HuH-7 (cell line): ENCODE measurements at places on chromosomes 12 and 14.

DNA sequence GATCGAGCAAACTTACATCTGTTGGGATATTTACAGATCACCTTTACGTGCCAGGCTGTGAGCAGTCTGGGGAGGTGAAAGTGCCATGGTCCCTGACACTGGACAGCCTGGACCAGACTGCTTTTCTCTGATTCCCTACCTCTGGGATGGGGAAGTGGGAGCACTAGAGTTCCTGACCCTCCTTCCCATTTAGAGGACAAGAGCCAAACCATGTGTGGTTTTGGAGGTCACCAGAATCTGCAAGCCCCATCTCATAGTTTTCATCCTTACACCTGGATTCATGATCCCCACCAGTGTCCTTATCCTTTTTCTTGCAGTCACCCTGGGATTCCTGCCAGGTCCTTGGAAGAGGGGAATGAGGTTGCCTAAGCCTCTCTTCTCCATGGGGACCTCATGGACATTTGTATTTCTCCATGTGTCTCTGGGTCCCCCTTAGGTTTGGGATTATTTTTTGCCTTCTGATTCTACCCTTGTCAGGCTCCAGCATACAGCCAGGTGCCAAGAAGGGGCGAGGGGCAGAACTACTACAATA is 1.5 kb upstream of the WNT10B start:
- DNase-seq, result no peak

- no peak for DNase-seq
These were observed 307.3 kb downstream of the EGLN3 start for GRCh38 chr14:33643426-33644181.

DNA sequence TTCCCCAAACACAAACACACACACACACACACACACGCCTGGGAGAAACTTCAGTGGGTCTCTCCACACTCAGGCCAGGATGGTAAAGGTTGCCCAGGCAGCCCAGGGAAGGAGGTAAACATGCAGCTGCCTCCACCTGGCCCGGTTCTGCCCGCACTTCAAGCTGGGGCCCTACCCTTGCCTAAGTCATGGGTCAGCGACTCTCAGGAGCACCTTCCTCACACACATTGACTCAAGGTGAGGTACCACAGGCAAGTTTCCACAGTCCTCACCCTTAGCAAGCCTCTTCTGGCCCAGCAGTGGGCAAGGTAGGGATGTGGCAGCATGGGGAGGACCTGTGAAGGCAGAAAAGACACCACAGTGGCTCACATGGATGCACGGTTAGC is 14.1 kb upstream of the FAIM2 start:
- DNase-seq, result no peak

GRCh38 chr14:24256960-24257359 is 6.0 kb downstream of the TGM1 start:
- no peak for DNase-seq

DNA sequence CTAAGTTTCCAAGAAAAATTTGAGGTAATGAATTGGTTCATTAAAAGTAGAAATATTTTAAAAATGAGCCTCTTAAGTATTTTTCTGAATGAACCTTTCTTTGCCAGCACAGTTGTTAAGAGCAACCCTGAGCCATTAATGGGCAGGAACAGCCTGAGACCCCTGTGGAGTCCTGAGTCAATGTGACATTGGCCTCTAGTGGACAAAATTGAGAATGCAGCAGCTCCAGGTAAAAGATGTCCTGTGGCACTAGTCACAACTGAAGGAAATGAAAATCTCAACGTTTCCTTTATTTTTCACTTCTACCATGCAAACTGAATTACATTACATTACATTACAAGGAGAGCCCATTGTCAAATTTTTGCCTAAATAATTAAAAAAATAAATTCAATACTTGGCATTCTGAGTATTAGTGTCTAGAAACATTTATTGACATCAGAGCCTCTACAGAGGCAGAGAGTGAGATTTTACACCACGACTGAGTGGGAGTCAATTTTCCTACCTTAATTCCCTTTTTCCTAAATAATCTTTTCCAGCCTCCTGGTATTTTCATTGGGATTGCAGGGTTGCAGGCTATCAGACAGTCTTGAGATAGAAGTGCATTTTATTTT is 135.7 kb downstream of the PPM1H start:
- DNase-seq, result peak; percentile 85

- no peak for DNase-seq
These were observed 72.8 kb downstream of the RASSF8 start for GRCh38 chr12:26031318-26031717.

GRCh38 chr14:51382506-51382905 is 142.5 kb downstream of the TMX1 start:
- DNase-seq, result no peak

DNA sequence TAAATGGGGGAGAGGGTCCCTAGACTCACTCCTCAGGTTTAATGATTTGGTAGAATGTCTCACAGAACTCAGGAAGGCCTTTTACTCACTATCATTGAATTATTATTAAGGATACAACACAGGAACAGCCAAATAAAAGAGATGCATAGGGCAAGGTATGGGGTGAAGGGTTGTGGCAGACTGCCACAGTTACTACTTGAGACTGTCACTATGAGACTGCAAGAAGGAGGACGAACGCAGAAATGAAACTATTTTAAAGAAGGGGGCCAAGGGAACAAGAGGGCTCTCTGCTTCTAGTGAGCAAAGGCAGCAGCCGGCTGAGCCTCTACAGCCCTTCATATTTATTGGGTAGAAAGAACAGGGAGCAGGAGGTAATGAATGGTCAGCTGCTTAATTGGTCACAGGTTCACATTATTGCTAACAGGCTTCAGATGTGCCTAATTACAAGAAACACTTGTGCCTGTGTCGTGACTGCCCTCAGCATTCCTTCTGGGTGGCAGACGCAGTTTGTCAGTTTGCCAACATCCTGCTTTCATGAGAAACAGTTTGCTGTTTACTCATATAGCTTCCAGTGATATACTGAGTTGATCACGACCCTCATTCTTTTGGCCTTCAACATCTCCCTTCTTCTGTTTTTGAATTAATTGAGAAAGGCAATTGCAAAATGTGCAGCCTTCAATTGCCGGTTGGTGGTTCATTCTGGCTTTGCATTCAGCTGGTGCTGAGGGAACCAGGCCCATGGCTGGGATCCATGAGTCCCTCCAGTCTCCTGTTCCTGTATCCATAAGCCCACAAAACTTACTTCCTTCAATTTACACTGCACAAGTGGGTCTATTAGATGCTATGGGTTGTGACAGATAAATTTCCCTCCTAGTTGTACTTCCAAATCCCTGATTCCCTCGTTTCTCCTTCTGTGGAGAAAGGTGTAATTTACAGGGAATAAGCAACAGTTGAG is 82.8 kb upstream of the PLEKHG7 start:
- no peak for DNase-seq

- no peak for DNase-seq
These were observed 462.5 kb upstream of the TBX3 start for GRCh38 chr12:115146453-115146852.

- DNase-seq, result no peak
These were observed 2.3 kb downstream of the SLC48A1 start for GRCh38 chr12:47775100-47775911.

DNA sequence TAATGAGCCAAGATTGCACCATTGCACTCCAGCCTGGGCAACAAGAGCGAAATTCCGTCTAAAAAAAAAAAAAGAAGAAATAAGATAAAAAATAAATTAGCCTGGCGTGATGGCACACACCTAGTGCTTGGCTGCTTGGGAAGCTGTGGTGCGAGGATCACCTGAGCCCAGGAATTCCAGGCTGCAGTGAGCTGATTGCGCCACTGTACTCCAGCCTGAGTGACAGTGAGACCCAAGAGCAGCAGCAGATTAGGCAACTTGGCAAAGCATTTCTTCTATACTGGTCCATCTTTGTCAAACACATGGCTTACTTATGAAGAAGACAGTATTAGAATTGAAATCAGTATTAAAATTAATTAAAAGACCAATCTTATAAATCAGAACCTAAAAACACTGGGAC is 6.3 kb downstream of the GON7 start:
- DNase-seq, result peak; percentile 13

DNA sequence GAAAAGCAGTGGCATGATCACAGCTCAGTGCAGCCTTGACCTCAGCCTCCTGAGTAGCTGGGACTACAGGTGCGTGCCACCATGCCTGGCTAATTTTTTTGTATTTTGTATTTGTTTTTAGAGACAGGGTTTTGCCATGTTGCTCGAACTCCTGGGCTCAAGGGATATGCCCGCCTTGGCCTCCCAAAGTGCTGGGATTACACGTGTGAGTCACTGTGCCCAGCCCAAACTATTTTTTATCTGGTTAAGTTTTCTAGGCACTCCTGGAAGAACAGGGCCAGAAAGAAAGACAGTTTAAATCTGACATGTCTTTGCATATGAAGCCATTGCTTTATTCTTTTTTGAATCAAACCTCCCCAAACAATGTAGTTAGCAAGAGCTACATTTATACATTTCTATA is 27.5 kb upstream of the PTGR2 start:
- no peak for DNase-seq

DNA sequence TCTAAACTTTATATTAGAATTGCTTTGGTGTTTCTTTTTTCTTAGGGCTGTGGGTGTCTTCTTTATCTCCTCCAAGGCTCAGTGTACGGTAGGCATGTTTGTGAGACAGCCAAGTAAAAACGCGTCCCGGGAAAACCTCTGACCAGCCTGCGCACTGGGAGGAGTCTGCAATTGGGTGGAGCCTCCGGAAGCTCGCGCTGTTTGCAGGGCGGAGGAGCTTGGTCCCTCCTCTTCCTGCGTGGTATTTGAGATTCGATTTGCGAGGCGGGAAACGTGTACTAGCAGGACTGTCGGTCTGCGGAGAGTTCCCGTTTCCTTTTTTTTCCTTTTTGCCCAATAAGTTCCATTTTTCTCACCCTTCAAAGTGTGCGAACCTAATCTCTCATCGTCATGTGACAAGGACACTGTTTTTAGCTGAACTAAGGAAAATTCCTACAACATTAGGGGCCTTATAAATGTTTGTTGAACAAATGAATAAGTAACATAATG is 182.1 kb upstream of the OTX2 start:
- no peak for DNase-seq

- DNase-seq, result no peak
These were observed 71.3 kb downstream of the SPTB start for GRCh38 chr14:64808449-64808848.

DNA sequence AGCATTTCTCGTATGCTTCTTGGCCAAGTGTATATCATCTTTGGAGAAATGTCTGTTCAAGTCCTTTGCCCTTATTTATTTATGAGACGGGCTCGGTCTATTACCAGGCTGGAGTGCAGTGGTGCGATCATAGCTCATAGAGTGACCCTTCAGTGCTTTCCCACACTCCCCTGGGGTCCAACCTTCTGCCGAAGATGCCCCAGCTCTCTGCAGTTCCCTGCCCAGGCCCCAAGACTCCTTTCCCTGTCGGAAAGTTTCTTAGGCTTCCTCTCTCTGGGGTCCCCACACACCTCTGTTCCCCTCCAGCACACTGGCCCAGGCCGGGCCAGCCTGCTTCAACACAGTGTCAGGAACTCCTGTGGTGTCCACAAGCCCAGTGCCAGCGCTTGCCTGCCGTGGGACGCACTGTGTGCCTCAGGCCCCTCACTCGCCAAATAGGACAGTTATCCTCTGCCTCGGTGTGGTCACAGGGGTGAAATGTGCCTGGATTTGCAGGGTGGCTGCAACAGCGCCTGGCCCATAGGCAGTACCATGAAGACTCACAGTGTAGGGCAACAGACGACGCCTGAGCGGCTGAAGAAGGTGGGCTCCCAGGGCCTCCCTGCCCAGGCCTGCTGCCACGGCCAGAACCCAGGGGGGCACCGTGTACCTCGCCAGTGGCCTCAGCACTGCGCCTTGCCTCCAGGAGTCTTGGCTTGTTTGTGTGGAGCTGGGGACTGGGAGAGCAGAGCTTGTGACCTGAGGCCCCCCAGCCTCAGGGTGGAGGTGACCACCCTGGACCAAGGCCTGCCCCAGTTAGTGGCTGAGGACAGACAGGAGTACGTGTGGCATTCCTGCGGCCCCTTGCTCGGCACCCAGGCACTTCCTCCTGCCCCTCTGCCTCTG is 4.9 kb upstream of the ASPG start:
- DNase-seq, result no peak

DNA sequence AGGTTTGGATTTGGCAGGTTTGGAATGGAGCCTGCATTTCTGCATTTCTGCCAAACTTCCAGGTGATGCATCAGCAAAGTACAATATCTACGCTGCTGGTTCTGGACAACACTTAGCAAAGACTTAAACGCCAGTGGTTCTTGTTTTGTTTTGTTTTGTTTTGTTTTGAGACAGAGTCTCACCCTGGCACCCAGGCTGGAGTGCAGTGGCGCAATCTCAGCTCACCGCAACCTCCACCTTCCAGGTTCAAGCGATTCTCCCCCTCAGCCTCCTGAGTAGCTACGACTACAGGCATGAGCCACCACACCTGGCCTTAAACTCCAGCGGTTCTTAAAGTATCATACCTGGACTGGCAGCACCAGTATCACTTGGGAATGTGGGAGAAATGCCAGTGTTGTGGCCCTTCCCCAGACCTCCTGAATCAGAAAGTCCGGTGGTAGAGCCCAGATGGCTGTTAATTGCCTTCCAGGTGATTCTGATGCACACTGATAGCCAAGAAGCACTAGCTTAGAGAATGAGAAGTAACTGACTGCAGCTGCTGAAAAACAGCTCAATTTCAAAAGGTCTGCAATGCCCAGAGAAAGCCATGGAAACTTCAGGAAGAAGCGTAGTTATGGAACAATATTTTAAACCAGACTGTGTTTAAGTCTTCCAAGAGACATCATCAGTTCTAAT is 114.8 kb upstream of the FOXN3 start:
- no peak for DNase-seq

- DNase-seq, result no peak
These were observed 169.4 kb upstream of the NOS1 start for GRCh38 chr12:117530796-117531195.
